IPS-NIHi11 (cell line): ENCODE measurements at places on chromosomes 5 and 9.

DNA sequence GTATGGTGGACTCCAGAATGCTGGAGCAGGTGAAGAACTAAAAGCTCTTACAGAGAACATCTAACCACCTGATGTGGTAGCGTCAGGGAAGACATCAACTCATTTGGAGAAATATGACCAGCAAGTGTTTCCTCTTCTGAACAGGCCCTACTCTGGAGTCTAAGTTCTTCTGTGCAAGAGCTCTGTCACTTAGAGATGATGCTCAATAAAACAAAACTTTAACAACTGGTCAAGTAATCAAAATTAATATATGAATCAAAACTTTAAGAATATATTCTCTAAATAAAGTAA is 85.8 kb downstream of the CYFIP2 start:
- no peak for DNase-seq

GRCh38 chr5:15785531-15785981 is 285.6 kb downstream of the FBXL7 start:
- DNase-seq, result no peak

DNA sequence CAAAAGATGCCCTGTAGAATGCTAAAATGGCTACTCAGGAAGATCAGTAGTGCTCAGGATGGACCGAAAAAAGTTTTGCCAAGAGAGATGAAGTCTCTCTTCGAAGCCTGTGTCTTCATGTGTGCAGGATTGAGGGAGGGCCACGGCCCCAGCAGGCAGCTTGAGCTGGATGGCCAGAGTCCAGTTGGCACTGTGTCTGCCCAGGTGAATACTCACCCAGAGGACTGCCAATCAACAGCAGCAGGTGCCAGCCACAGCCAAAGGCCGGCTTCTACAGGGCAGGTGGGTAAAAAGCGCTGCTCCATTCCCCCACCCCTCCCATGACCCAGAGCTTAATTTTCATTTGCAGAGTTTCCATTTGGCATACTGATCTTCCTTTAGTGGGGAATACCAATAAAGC is 287.9 kb upstream of the ZNF608 start:
- DNase-seq, result no peak

DNA sequence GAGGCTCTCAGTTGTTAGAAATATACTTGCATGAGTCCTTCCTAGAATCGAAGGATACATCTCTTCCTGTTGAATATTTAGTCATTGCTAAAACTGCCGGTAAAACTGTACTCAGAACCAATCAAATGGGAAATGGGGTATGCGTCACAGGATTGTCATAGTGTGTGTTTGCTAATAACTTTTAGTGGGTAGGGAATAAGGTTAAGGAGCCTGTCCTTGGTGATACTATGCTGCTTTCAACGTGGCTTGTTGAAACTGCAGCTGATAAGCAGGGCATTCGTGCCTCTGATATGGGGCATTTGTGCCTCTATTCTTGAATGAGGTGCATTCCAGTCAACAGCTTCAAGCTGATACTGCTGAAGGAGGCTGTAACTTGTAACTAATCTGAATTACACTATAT is 26.6 kb downstream of the HABP4 start:
- DNase-seq, result no peak

GRCh38 chr5:159619826-159620225 is 289.5 kb upstream of the IL12B start:
- DNase-seq, result no peak

DNA sequence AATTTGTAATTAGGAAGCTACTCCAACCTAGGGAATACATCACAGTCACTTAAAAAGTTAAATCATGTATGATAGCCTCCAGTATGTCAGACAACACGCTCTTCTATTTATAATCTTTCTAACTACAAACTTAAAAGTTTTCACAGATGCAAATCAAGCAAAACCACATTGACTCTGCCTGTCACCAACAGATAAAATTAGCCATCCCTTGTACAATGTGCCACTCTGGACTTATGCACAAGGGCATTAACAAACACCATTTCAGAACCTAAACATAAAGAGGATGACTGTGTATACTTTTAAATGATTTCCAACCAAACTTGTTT is 14.7 kb downstream of the ERP44 start:
- DNase-seq, result no peak

- no peak for DNase-seq
These were observed 6.3 kb downstream of the DAPK1 start for GRCh38 chr9:87503927-87504326.
